ENCODE measurements at places on chromosomes 3 and 15. TPM values are rescaled to one million over a fixed set of nuclear protein-coding genes. Genes with fewer than 3 reads are reported as not detected.

MUSTN1 gene
- 0.52 TPM for total RNA-seq

SI gene
- total RNA-seq, result not detected

HCN4 gene
- total RNA-seq, result 0.22 TPM

TXNRD3 gene
- 6.0 TPM for total RNA-seq

GPR27 gene
- total RNA-seq, result 3.3 TPM

MAP1A gene
- 0.83 TPM for total RNA-seq

TMEM212 gene
- total RNA-seq, result not detected

STAC gene
- 2.6 TPM for total RNA-seq

TMEM158 gene
- 24.2 TPM for total RNA-seq

FGF12 gene
- 0.61 TPM for total RNA-seq

LRRIQ4 gene
- total RNA-seq, result not detected

MGLL gene
- 62.9 TPM for total RNA-seq

CHDH gene
- 2.7 TPM for total RNA-seq

FRMD4B gene
- total RNA-seq, result 0.85 TPM

ZSCAN2 gene
- 15.5 TPM for total RNA-seq

ALDH1A3 gene
- total RNA-seq, result 31.2 TPM

PRICKLE2 gene
- 3.4 TPM for total RNA-seq

GPR149 gene
- not detected for total RNA-seq

AGTR1 gene
- total RNA-seq, result 0.50 TPM

CADM2 gene
- 0.23 TPM for total RNA-seq

GHSR gene
- total RNA-seq, result not detected

GOLGA8T gene
- 1.6 TPM for total RNA-seq

IMPG2 gene
- not detected for total RNA-seq

EFCAB12 gene
- total RNA-seq, result 0.47 TPM

RETNLB gene
- total RNA-seq, result not detected

PROK2 gene
- total RNA-seq, result not detected

MYRIP gene
- total RNA-seq, result not detected

SLC6A11 gene
- total RNA-seq, result 0.03 TPM

TPRG1 gene
- total RNA-seq, result 0.21 TPM

FBXW12 gene
- not detected for total RNA-seq

CXCR6 gene
- not detected for total RNA-seq

OR5K2 gene
- not detected for total RNA-seq

PYGO1 gene
- 6.9 TPM for total RNA-seq

CHST2 gene
- 0.44 TPM for total RNA-seq

KPNA4 gene
- 32.9 TPM for total RNA-seq

STRIT1 gene
- not detected for total RNA-seq

CHRNB4 gene
- total RNA-seq, result 0.88 TPM

CLDN18 gene
- total RNA-seq, result not detected

SLC15A2 gene
- 0.35 TPM for total RNA-seq

DGKG gene
- 9.4 TPM for total RNA-seq

SPINT1 gene
- 1.1 TPM for total RNA-seq

SLC28A1 gene
- 0.05 TPM for total RNA-seq

BRPF1 gene
- total RNA-seq, result 17.1 TPM

THBS1 gene
- 33.6 TPM for total RNA-seq

LXN gene
- total RNA-seq, result 68.9 TPM

PTH1R gene
- total RNA-seq, result 0.37 TPM

IL5RA gene
- total RNA-seq, result not detected

All from A549 treated with CpdA at 1 μM for 4 hours (cell line).